Hematopoietic multipotent progenitor cell treated with erythropoietin and hydrocortisone succinate and interleukin-3 and kit ligand, for 6 days (in vitro differentiated cells): ENCODE measurements at places on chromosomes 11 and 22.

DNA sequence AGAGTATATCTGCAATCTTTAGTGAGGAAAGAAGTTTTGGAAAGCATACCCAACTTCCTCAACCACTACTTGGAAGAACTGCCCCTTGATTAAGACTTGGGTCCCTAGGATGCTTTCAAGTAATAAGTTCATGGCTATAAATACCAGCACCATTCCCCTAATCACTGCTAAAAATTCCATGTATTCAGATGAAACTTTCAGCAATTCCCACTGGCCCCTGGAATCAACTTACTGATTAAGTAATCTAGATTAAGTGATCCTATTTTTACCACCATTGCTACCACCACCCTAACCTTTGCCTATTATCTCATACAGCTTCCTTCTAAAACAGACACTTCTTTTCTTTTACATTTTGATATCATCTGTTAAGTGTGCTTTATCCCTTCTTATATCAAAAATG lies 10.5 kb downstream of the PICALM start:
- DNase-seq, result no peak

- DNase-seq, result no peak
Measured at GRCh38 chr11:75557666-75558494, 4.2 kb upstream of the SERPINH1 start.

DNA sequence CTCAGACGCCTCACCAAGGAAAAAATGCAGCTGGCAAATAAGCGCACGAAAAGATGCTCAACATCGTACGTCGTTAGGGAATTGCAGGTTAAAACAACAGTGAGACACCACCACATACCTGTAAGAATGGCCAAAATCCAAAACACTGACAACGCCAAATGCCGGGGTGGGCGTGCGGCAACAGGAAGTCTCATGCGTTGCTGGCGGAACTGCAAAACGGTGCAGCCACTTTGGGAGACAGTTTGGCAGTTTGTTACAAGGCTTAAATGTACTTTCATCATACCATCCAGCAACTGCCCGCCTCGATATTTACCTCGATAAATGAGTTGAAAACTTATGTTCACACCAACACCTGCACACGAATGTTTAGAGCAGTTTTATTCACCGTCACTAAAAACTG lies 7.5 kb upstream of the CTSD start:
- no peak for DNase-seq

DNA sequence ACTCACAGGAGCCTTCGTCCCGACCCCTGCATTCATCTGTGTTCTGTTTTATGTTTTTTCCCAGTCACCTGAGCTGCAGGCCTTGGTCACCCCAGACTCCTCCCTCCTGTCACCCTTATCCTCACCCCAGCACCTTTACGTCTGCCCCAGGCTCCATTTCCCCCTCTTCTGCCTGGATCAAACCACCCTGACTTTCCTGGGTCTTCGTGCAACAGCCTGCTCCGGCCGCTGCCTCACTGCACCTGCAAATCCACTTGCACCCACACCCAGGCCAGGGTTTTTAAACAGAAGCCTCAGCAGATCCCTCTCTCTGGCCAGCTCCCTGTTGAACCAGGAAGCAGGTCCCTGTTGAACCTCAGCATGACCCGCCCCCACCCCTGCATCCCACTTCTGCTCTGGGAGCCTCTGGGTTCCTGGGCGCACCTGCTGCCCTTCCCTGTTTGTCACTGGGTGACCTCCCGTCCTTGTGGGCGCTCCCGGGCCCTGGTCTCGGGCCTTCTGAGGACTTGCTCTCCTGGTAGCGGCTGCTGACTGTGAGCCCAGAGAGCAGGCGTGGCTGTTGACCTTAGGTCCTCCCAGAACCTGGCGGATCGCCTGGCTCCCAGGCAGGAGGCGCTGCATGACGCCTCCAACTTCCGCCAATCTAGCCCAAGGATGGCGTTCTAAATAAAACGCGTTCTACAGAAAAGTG lies 12.8 kb downstream of the MAPK8IP2 start:
- no peak for DNase-seq

GRCh38 chr11:118878163-118878563 lies 5.5 kb upstream of the CXCR5 start:
- peak; percentile 35 for DNase-seq

- no peak for DNase-seq
Measured at GRCh38 chr11:113331441-113331840, 17.1 kb downstream of the TTC12 start.

DNA sequence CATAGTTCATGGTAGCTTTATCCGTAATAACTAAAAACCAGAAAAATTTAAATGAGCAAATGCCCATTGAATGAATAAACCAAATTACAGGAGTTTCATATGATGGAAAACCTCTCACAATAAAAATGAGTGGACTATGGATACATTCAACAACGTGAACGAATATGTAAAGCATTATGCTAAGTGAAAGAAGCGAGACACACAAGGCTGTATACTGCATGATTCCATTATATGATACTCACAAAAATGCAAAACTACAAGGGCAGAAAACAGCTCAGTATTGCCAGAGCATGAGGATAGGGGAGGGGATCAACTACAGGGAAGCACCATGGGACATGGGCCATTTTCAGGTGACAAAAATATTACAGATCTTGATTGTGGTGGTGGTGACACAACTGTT lies 22.2 kb downstream of the DDI1 start:
- no peak for DNase-seq

- no peak for DNase-seq
Measured at GRCh38 chr11:129739339-129739738, 76.3 kb upstream of the TMEM45B start.

GRCh38 chr11:112786886-112787530 lies 174.2 kb upstream of the NCAM1 start:
- no peak for DNase-seq

GRCh38 chr11:19460718-19461405 lies 220.1 kb upstream of the E2F8 start:
- no peak for DNase-seq

GRCh38 chr11:95346265-95346664 lies 115.3 kb upstream of the SESN3 start:
- no peak for DNase-seq

DNA sequence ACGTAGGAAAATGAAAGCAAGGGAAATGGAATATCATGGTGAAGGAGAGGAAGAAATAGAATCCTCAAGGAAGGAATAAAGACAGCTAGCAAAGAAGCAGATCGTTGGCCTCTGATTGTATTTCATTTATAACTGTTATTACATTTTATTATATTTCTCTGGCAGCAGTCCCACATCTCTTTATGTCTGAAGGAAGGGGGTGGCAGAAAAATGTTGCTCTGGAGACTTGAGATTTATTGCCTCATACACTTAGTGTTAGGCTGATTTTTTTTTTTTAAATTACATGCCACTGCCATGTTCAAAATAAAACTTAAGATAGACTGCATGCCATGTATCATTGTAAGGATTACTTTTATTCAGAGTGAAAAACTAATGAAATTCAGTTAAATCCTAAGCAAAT lies 971.7 kb upstream of the CHORDC1 start:
- DNase-seq, result no peak

- DNase-seq, result no peak
Measured at GRCh38 chr11:124759266-124760204, 2.6 kb downstream of the ESAM start.

- peak; percentile 38 for DNase-seq
Measured at GRCh38 chr22:22815397-22816170, 72.0 kb upstream of the IGLL5 start.

DNA sequence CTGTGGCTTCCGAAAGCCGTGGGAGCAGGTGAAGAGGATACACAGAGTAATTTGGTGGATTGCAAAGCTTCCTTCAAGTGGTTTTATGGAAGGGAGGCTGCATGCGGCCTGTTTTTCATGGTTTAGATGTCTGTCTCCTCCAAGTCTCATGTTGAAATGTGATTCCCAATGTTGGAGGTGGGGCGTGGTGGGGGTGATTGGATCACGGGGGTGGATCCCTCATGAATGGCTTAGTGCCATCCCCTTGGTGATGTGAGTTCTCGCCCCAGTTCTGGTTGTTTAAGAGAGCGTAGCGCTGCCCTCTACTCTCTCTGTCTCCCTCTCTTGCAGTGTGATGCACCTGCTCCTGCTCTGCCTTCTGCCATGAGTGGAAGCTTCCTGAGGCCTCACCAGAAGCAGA lies 247.8 kb upstream of the B3GAT1 start:
- DNase-seq, result no peak
